ENCODE measurements at places on chromosomes 6 and 20. TPM values are rescaled to one million over a fixed set of nuclear protein-coding genes. Genes with fewer than 3 reads are reported as not detected.

DNA sequence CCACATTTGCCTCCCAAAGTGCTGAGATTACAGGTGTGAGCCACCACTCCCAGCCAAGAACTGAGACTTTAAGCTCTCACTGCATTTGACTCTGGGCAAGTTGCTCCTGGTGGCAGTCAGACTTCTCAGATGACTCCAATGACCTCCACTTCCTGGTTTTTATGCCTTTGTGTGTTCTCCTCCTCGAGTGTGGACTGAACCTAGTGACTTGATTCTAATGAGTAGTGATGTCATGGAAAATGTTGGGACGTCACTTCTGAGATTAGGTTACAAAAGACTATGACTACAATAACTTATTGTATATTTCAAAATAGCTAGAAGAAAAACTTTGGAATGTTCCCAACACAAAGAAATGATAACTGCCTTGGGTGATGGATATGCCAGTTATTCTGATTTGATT lies 12.0 kb downstream of the SPINT3 start:
- H3K4me1 ChIP-seq: no peaks in the 10 kb centered on the region
- H3K27me3 ChIP-seq: peaks cover 24% of the 10 kb centered on the region
- H3K36me3 ChIP-seq: no peaks in the 10 kb centered on the region
- DNase-seq: no peak
- H3K4me3 ChIP-seq: no peak overlapping the region

DNA sequence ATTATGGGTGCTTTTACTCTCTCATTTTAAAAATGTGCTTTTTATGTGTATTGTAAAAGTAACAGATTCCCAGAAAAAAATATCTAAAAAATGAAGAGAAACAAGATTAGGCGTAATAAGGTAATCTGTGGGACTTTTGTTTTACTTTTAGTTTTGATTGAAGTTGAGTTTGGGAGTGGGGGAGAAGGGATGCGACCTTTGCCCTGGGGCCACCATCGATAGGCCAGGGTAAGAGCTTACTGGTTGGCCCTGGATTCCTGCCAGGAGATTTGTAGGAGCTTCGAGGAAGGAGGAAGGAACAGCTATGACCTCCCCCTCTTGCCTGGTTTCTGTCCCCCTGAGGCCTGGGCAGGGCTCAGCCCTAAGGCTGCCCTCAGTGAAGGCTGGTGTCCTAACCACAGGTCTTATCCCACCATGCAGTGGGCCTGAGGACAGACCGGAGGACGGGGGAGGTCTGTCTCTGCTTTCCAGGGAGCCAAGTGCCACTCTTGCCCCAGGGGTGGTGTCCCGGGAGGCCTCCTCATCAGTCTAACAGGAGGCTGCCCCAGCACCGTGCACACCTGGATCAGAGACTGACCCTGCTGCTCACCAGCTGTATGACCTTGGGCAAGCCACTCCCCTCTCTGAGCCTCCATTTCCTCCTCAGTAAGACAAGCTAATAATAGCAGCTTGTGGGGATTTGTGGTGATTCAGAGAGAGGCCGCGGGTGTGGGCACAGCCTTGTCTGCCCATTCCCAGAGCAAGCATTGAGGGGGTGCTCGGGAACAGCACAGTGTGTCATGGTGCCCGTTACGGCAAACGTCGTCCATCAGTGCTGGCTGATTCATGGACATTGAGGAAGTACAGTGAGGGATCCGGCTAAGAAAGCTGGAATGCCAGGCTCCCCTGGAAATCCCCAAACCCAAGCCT lies 21.2 kb downstream of the TGM2 start:
- peaks cover 42% of the 10 kb centered on the region for H3K36me3 ChIP-seq
- no peak overlapping the region for H3K4me3 ChIP-seq
- H3K27me3 ChIP-seq: no peaks in the 10 kb centered on the region
- H3K27ac ChIP-seq: peak overlapping the region; percentile 33

The HDGFL1 gene
- not detected for total RNA-seq

The ZNF165 gene
- 0.97 TPM for total RNA-seq

DNA sequence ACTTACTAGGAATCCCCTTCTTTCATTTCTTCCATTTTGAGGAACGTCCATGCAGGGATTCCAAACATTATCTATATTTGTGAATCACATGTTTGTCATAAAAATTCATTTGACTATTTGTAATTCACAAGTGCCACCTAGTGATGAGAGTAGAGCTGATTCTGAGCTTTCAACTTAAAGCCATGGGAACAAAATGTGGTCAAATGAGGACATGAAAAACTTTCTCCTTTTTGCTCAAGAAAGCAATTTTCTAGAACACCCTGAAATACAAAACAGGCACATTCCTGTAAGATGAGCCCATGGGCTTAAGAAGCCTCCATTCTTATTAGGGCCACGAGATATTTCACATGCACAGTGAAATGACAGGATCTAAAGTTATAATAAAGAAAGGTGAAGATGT lies 12.3 kb downstream of the MAP3K7 start:
- H3K27me3 ChIP-seq: no peaks in the 10 kb centered on the region
- peaks cover 7% of the 10 kb centered on the region for H3K4me1 ChIP-seq
- no peak overlapping the region for H3K27ac ChIP-seq

The PKIB gene
- 5.2 TPM for total RNA-seq

The HTR1E gene
- total RNA-seq: not detected

DNA sequence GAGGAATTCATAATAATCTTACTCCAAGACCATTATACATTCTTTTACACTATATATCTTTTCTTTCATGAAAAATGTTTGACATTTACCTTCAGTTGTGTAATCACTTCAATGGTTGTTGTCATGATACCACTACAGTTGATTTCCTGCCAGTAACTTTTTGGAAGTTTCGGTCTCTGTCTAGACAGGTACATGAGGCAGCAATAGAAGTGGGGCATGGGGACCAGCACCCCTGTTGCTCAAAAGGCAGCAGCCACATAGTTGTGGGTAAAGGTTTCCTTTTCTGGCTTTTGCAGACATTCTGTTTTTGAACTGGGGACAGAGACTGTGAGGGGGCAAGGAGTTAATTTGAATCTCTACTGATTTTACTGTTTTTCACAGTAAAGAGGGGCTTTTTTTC lies 14.1 kb downstream of the SAMD5 start:
- H3K27ac ChIP-seq: no peak overlapping the region
- H3K27me3 ChIP-seq: no peaks in the 10 kb centered on the region
- H3K36me3 ChIP-seq: no peaks in the 10 kb centered on the region
- DNase-seq: no peak
- H3K4me3 ChIP-seq: no peak overlapping the region

The CGAS gene
- 3.5 TPM for total RNA-seq

DNA sequence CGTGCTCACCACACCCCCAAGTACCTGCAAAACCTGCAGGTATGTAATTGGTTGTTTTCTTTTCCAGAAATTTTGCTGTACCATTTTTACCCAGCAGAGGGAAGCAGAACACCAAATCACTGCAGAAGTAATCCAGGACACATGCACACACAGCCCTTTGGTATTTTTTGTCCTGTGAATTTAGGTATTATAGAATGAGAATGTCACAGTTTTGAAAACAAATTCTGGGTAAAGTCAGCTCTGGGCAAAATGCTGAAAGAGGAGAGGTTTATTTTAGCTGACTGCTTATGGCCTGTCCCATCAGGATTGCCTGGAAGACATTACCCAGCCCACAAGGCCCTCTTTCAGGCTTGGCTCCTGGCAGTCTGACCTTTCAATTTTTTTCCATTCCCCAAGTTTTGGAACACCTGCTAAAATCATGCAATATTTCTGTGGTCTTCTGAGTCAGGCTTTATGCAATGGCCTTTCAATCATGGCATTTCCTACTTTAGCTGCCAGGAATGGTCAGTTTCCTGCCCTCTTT lies 3.5 kb upstream of the EFHC1 start:
- H3K4me1 ChIP-seq: peaks cover 7% of the 10 kb centered on the region
- no peak overlapping the region for H3K4me3 ChIP-seq
- peak; percentile 41 for DNase-seq
- H3K27ac ChIP-seq: no peak overlapping the region
